ENCODE measurements at places on chromosomes 16 and 17.

DNA sequence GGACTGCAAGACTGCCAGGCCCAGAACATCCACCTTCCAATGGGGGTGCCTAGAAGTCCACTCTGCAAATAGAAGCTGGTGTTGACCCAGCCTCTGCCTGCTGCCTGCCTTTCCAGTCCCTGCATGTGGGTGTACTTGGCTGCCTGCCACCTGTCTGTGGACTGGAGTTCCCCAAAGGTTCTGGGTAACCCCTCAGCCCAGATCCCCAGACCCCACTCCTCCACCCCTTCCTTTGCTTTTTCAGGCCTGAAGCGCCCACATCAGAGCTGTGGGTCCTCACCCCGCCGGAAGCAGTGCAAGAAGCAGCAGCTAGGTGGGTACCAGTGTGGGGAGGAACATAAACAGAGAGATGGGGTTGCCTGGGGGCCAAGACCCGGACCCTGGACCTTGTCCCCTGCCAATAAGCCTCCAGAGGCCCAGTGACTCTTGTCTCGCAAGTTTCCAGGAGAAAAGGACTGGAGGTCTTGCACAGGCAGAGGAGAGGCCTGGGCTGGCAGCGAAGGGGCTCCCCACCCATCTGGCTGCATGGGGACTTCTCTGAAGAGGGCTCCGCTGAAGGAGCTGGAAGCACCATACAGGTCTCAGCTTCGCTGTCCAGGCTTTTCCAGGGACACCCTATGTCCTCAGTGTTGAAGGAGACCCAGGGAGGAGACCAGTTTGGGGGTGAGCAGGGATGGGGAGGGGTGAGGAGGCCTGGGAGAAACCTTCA, 34.3 kb downstream of the NLRC5 start:
- no peak for DNase-seq

- DNase-seq, result no peak
These were observed 5.8 kb downstream of the RIPOR1 start for GRCh38 chr16:67534431-67534830.

- DNase-seq, result no peak
These were observed 51.1 kb upstream of the MYH2 start for GRCh38 chr17:10600571-10600970.

GRCh38 chr17:79555543-79555942, 55.3 kb downstream of the RBFOX3 start:
- no peak for DNase-seq

- no peak for DNase-seq
These were observed 9.6 kb upstream of the GP2 start for GRCh38 chr16:20336955-20337354.

DNA sequence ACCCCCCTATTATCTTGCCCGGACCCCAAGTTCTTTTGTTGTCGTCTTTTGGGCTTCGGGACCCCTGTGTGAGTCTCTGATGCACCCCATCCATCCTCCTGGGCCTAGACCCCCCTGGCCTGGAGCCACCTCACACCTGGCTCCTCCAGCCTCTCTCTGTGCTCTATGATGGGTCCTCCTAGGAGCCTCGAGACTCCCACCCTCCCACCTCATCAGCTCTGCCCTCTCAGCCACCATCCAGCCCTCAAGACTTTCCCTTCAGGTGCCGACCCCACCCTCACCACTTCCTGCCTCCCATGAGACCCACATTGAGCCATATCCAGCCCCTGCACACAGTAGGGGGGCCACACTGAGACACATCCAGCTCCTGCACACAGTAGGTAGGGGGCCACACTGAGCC, 8.7 kb upstream of the ATP2A3 start:
- DNase-seq, result no peak

GRCh38 chr17:81456798-81457197, 55.8 kb downstream of the ACTG1 start:
- no peak for DNase-seq

DNA sequence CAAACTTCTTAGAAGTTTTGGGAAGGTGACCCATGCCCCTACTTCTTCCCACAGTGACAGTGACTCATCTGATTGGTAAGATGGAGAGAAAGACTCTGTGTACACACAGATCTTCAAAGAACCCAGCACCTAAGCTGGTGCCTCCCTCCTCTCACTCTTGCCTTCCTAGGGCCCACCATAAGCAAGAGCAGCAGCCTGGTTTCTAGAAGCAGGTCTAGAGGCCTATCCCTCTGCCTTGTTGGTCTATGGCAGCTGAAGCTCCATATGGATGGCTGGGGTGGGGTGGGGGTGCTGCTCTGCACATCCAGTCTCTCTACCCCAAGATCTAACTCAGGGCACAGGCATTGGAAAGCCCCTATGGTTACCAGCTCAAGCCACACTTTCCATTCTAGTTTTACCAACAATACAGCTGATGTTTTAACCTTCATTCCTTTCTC, 47.5 kb downstream of the STAT3 start:
- DNase-seq, result peak; percentile 74

DNA sequence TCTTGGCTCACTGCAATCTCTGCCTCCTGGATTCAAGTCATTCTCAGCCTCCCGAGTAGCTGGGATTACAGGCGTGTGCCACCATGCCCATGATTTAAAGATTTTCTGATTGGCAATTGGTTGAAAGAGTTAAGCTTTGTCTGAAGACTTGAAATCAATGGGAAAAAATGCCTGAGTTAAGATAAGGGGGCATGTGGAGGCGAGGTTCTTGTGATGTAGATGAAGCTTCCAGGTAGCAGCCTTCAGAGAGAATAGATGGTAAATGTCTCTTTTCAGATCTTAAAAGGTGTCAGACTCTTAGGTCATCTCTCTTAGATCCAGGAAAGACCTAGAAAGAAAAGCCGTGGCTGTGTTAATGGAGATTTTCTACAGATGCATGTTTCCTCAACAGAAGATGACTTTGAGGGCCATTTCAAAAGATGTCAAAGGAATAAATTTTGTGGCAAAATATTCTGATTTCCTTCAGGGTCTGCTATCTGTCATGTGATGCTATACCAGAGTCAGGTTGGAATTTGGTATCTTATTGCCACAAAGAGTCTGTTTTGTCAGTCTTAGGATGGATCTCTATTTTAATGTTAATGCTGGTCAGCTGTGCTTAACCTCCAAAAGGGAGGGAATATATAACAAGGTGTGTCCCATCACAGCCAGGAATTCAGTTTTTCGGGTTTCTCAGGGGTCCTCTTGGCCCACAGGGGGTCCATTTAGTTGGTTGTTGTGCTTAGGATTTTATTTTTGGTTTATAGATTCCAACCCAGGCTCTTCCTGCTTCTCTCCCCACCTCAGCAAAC, 58.3 kb upstream of the AKTIP start:
- DNase-seq, result no peak

DNA sequence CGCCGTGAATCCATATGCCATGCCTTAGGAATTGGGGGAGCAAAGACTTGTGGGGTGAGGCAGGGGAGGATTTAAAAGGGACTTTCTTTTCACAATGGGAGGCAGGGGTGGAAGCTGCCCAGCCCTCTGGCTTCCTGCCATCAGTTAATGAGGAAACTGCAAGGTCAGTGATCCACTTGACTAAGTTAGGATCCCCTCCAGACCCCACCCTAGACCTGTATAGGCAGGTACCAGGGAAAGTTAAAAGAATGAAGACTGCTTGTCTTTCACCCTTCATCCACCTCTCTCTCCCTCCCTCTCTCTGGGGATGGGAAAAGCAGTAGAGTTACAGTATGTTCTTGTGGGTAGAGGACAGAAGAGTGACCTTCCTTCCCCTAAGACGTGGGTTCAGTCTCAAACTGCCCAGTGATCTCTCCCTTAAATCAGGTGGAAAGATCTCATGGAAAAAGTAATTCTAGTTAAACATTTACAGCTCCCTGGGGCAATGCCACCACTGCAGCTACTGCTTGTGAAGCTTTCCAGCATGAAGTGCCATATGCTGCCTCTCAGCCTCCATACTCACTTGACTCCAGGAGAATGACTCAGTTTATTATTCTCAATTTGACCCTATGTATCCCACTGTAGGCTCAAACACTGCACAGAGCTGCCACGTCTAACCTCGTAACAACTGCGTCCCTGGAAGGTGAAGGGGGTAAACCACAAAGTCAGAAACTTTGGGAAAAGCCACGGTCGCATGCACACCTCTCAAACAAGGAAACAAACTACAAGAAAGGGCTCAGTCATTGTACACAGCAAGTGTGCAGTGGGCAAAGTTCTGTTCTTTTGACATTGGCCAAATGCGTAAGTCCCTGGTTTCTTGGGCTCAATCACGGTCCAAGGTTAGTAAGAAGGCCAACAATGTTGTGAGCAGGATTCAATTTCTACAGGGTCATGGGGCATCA, 1.2 kb downstream of the COA3 start:
- DNase-seq, result no peak

GRCh38 chr17:50469671-50470305, 1.1 kb upstream of the CHAD start:
- no peak for DNase-seq

DNA sequence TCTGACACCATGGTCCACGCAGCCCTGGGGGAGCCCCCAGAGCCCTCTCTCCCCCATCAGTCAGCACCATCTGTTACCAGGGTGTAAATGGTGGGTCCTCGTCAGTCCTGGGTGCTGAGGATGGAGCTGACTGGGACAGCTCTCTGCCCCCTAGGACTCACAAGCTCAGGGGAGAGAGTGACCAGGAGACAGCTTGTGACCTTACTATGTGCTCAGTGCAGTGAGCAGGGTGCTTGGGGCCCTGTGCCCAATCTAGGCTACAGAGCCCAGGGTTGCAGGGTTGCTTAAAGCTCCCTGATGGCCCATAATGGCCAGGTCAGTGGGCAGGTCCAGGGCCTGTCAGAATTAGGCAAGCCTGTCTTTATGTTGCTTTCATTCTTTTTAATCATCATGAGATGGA, 11.3 kb downstream of the MMP2 start:
- DNase-seq, result no peak

GRCh38 chr16:56300891-56301850, 109.9 kb downstream of the GNAO1 start:
- DNase-seq, result no peak

DNA sequence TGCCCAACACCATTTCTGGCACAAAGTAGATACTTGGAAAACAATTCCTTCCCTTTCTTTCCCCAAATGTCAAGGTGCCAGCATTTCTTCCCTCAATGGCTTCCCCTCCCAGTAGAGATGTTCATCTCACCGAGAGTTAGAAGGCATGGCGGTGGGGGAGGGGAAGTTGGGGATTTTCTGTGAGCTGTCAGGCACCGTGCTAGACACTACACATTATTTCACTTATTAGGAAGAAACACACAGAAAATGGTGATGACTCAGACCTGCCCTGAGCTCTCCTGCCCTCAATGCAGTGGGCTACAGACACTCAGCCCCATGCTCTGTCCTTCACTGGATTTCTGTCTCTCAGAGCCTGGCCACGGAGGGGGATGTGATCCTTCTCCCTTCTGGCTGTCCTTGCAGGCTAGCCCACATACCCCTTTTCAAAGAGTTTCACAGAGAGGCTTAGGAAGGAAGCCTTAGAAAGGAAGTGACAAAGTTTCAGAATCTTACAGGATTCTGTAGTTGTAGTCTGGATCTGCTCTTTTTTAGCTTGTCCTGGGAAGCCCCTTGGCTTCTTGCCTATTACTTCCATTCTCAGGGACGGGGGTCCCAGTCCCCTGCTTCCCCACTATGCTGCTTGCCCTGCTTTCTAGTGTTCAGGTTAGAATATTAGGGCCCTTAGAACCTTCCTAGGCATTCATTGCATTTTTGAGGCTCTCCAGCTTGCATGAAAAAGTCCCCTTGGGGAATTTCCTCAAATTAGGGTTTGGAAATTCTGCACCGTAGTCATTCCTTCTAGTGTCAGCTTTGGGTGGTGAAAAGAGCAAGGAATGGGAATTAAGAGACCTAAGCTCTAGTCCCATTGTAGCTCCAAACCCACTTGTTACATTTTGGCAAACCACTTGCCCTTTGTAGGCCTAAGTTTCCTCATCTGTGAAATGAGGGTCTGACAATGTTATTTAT, 12.2 kb upstream of the CCL5 start:
- peak; percentile 81 for DNase-seq

DNA sequence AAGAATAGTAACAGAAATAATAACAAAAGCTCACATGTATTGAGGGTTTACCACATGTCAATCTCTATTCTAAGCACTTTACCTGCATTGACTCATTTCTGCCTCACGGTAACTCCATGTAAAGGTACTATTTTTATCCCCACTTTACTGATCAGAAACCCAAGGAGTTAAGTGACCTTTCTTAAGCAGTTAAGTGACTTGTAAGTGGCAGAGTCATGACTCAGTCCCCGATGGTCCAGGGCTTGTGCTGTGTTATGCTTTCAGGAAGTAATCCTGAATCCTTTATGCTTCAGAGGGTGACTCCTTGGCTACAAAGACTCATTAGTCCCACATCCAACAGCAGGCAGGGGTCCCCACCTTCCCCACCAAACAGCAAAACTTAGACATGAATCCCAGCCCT, 66.5 kb downstream of the MRM1 start:
- no peak for DNase-seq
